ENCODE measurements at places on chromosomes 7 and 10.

DNA sequence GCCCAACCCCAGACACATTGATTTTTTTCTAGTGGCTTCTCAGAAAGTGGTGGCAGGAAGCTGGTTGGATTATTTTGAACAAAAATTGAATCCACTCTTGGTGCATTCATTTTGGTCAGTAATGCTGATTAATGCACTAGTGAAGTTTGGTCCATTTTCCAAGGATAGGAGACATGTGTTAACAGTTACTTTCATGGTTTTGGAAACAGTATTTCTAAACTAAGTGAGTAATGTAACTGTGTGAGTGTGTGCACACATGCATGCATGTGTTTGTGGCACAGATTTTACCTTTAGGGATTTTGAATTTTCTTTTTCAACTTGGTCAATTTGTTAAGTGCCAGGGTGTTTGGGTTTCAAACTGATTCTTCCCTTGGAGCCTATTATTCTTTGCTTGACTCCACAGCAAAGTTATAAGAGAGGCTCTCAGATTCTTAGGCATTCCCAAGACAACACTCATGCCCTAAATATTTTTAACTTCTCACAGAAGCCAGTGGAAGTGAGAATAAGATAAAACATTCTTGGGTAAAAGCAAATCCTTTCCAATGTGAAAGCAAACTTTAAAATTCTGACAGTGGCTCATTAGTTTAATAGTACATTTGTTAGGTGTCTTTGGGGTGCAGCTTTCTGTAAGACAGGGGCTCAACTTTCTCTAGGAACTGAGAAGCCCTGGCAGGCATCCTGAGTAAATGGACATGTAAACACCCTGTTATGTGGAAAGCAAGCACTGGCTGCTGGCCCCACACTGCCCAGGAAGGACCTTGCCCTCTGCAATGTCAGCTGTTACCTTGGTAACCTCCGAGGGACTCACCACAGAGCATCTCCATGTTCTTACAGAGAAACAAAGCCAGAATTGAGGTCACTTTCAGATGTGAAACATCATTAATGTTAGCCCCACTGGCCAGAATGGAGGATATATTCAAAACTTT, 68.4 kb downstream of the ASAH2B start:
- DNase-seq, result no peak

- DNase-seq, result no peak
Measured at GRCh38 chr7:102935450-102936115, 22.8 kb downstream of the LRRC17 start.

- DNase-seq, result no peak
Measured at GRCh38 chr10:63266391-63267316, 133.5 kb downstream of the NRBF2 start.

DNA sequence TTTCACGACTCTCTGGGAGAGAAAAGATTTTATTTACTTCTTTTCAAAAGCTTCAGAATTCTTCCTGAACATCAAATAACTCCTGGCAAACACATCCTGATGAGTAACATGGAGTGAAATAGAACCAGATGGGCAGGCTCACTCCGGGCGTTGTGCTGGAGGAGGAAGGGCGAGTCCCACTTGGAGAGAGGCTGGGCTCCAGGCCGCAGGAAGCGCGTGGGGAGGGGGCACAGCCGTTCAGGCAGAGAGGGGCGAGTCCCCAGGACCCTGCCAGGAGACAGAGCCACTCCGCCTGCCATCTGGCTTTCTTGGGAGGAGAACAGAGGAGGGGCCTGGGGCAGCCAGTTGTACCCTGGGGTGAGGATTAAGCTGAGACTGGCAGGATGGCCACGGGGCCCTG, 265.9 kb upstream of the ZMIZ1 start:
- DNase-seq, result peak; percentile 77

- DNase-seq, result no peak
Measured at GRCh38 chr7:37352974-37353948, 95.4 kb downstream of the ELMO1 start.

DNA sequence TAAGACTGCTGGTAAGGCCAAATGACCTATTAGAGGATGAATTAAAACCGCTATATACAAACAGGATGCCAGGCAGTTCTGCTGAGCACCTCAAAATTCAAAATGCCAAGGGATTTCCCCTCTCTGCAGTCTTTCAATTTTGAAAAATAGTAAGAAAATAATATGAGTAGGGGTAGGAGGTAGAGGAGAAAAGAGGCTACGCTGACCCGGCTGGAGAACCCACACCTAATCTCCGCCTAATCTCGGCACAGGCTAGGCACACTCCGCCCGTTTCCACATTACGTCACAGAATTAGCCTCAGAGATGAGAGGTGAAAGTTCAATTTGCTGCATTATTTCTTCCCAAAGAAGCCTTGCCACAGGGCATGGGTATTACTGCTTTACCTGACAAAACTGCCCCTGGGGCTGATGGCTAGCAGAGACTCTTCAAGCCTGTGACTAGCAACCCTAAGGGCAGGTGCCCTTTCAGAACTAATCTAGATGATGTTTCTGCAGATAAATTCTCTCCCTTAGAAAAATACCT, 21.3 kb upstream of the SPOCK2 start:
- DNase-seq, result no peak

DNA sequence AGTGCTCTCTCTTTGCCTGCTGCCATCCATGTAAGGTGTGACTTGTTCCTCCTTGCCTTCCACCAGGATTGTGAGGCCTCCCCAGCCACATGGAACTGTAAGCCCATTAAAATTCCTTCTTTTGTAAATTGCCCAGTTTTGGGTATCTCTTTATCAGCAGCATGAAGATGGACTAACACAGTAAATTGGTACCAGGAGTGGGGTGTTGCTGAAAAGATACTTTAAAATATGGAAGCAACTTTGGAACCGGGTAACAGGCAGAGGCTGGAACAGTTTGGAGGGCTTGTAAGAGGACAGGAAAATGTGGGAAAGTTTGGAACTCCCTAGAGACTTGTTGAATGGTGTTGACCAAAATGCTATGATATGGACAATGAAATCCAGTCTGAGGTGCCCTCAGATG, 63.8 kb upstream of the PPP1R9A start:
- DNase-seq, result no peak

DNA sequence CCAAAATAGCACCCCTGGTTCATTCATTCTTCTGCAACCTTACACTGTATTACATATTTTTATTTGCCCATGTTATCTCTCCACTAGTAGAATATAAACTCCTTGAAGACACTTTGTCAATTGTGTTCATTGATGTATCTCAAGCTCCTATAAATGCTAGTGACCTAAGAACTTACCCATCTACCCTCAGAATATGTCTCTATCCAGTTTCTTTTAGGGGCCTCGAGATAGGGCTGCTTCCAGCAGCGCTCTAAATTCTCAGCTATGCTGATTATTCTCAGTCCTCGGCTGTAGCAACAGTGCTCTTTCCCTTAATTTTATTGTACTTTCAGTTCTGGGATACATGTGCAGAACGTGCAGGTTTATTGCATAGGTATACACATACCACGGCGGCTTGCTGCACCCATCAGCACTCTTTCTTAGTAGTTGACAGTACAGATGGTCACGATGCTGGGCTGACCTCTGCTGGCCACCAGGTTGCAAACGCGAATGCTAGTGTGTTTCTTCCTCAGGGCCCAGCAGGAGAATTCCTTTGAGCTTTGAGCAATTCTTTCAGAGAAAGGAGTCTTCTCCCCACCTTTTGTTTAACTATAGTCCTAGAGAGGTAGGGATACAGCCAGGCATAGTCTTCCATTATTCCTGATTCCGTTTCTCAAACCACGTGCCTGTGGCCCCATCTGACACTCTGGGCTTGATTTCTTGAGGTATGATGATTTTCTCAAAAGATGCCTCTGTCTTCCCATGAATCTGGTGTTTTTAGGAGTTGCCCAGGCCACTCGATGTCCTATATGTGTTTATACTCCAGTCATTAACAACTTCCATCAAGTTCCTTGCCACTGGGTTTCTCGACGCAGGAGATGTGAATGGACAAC, 49.1 kb upstream of the CDC14C start:
- no peak for DNase-seq

- no peak for DNase-seq
Measured at GRCh38 chr7:121714559-121715303, 158.2 kb upstream of the PTPRZ1 start.

DNA sequence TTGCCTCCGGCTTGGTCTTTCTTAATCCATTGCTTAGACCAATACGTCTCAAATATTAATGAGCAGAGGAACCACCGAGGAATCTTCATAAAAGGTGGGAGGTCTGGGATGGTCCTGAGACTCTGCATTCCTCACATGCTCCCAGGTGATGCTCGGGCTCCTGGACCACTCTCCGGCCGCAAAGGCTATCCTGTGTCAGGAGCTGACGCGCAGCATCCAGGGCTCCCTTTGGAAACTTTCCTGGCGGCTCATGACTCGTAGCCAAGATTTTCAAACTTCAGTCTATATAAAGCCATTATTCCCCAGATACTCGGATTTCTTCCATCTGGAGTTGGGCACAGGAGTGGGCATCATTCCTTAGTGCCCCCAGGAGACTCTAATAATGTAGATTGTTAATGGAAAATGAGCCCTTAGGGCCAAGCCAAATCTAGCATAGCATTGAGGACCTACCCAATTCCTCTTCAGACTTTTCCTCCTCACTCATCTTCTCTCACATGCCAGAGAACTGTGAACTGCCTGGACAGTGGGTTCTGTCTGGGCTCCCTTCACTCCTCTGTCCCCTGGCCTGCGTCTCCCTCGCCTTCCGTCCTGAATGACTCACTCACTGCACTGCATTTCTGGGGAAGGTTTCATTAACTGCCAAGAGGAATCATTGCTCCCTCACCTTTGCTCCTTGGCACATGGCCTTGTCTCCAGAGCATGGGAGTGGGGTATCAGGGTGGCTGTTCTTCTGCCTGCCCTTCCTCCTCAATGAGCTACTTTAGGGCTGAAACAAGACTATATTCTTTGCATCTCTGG, 89.3 kb downstream of the MKI67 start:
- peak; percentile 52 for DNase-seq

- no peak for DNase-seq
Measured at GRCh38 chr7:82410461-82410860, 33.1 kb downstream of the CACNA2D1 start.

- DNase-seq, result no peak
Measured at GRCh38 chr7:107944411-107945169, 53.6 kb downstream of the DLD start.

GRCh38 chr10:129136951-129137350, 330.1 kb upstream of the MGMT start:
- DNase-seq, result no peak

- DNase-seq, result no peak
Measured at GRCh38 chr7:99184532-99185218, 23.2 kb downstream of the KPNA7 start.

- DNase-seq, result no peak
Measured at GRCh38 chr7:78197447-78197846, 398.9 kb downstream of the PHTF2 start.

- no peak for DNase-seq
Measured at GRCh38 chr10:76641215-76641614, 996.4 kb downstream of the KCNMA1 start.

GRCh38 chr10:69807122-69807521, 5.4 kb downstream of the COL13A1 start:
- DNase-seq, result no peak

DNA sequence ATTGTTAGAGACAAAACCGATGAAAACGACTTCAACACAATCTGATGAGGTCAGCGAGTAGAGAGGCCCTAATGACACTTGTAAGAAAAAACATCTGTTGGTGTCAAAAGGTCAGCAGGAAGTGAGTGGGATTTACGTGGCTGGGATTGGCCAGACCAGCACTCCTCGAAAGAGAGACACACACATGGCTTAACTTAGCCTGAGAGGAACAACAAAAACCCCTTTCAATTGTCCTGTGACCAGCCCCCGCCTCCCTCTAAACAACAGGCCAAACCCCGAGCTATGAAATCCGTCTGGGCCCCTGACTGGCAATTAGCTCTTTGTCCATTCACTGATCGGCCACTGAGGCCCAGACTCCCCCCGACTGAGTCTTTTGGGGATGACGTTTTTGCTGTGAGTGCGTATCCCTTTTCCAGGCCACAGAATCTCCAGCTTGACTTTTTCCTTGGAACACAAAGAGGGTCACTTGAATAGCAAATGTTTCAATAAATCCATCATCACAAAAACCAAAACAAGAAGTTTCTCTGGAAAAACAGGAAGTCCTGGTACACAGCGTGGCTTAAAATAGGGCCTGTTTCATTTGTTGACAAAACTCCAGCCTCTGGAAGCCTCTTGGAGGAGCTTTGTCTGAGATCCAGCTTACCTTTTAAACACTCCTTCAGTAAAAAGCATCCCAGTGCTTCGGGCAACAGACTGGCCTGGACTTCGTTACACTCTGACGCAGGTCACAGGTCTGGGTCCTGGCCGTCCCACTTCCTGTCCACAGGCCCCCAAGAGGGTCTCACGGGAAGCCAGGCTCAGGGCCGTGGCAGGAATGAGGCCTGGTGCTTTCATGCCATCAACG, 103.0 kb downstream of the CTBP2 start:
- DNase-seq, result peak; percentile 81

DNA sequence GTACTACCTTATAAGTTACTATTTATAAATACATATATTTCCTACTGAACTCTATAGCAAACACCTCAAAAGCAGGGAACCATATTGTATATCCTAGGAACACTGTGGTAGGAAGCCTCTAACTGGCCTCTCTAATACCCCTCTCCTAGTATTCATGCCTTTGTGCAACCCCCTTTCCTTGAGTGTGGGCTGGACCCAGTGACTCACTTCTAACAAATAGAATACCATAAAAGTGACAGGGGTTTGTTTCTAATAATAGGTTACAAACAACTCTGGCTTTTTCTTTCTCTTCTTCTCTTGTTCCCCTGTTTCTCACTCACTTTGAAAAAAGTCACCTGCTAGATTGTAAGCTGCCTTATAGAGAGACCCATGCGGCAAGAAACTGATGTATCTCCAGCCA, 51.6 kb upstream of the MACC1 start:
- no peak for DNase-seq

DNA sequence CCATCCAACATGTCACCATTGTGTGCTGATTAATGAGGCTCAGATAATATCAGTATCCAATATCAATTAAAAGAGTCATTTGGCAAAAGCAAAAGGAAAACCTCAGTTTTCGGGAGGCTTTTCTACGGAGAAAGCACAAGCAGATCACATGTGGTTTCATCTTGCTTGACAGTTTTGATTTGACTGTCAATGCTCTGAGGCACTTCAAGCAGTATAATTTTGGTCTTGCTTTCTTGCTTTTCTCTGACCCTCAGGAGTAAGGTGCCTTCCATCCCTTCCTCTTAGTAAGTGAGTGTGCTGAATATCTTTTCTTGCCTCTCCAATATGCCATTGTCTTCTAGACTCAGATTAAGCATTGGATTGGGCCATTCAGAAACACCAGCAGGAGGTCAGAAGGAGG, 115.5 kb upstream of the CALCR start:
- DNase-seq, result no peak

DNA sequence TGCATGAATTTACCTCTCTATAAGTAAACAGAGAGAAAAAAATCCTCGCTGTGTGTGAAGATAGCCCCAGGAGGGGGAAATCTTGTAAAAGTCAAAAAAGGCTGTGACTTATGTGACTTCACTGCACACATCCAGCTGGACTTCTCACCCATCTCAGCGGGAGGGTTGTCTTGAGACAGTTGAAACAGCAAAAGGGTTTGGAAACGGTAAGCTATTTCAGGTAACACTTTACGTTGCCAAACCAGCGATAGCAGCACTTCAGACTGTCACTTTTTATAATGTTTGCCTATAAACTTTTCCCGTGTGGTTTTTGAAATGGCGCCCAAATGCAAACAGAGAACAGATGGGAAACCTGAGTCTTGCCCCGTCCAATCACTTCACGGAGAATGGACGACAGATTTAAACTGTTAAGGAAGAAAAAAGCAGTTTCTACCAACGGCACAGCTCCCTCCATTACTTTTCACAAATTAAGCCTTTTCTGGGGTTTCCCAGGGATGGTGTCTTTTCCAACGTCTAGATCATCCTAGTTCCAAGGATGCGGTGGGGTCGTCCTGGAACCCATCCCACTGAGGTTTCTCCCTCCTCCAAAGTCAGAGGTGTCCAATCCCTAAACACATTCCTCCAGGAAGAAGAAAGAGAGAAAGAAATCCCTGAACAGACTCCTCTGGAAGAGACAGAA, 25.2 kb downstream of the FGFR2 start:
- no peak for DNase-seq

Measured in aorta (tissue), 5 donors.